Right atrium auricular region (tissue), 2 donors: ENCODE measurements at places on chromosomes 1 and 21.

- no peak for DNase-seq
These were observed 8.2 kb downstream of the CTPS1 start for GRCh38 chr1:40987439-40988276.

DNA sequence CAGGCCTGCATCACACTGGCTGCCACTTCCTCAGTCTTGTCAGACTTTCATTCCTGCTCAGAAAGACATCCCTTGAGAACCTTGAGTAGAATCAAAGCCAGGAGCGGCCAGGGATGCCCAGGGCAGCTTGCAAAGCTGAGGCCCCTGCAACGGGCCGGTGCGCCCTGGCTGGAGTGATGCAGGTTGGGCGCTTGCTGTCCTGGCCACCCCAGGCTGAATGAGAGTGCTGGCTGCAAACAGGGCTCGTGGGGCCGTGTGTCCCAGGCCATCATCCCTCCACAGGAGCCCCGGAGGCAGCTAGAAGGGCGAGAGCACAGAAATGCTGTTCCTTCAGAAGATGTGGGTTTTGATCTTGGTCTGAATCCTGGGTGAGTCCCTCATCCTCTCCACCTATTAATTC lies 67.2 kb upstream of the FAM20B start:
- DNase-seq = no peak

- no peak for DNase-seq
These were observed 754 bp downstream of the PRRC2C start for GRCh38 chr1:171486048-171486519.

DNA sequence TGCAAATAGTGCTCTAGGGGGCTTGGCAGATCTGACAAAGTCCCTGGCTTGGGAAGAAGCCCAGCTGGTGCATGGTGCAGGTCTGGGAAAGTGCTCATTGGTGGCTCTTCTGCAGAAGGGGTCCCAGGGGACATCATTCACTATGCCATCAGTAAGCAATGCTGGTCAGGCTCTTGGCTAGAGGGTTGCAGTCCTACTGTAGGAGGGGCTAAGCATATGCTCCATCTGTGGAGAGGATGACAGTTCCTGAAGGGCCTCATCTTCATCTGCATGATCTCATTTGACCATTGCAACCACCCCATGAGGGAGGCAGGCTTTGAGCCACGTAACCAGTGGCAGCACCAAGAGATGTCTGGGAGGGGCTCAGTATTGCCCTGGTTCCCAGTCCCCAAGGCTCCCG lies 31.5 kb upstream of the VASH2 start:
- DNase-seq = no peak

DNA sequence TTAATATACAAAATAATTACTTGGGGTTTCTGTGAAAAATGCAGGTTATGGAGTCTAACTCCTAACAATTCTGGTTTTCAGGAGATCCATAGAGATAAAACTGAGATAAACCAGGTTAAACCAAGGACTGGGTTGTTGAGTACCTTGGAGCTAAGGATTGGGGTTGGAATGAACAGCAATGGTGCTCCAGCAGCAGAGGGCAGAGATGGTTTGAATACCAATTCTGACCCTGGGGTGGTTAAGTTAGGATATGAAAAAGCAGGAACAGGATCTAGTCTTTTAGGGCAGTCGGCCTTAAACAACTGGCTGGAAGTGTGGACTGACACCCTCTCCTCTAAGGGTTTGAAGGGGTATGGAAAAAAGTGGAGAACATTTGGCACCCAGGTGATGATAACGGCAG lies 53.0 kb downstream of the UROD start:
- DNase-seq = no peak

GRCh38 chr1:209758400-209758799 lies 2.5 kb downstream of the TRAF3IP3 start:
- DNase-seq = no peak

DNA sequence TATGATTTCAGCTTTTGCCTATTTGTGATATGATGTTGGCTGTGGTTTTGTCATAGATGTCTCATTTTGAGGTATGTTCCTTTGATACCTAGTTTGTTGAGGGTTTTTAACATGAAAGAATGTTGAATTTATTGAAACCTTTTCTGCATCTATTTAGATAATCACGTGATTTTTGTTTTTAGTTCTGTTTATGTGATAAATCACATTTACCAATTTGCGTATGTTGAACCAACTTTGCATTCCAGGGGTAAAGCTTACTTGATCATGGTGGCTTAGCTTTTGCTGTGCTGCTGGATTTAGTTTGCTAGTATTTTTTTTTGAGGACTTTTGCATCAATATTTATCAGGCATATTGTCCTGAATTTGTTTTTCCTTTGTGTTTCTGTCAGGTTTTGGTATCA lies 26.5 kb upstream of the IFI16 start:
- no peak for DNase-seq

DNA sequence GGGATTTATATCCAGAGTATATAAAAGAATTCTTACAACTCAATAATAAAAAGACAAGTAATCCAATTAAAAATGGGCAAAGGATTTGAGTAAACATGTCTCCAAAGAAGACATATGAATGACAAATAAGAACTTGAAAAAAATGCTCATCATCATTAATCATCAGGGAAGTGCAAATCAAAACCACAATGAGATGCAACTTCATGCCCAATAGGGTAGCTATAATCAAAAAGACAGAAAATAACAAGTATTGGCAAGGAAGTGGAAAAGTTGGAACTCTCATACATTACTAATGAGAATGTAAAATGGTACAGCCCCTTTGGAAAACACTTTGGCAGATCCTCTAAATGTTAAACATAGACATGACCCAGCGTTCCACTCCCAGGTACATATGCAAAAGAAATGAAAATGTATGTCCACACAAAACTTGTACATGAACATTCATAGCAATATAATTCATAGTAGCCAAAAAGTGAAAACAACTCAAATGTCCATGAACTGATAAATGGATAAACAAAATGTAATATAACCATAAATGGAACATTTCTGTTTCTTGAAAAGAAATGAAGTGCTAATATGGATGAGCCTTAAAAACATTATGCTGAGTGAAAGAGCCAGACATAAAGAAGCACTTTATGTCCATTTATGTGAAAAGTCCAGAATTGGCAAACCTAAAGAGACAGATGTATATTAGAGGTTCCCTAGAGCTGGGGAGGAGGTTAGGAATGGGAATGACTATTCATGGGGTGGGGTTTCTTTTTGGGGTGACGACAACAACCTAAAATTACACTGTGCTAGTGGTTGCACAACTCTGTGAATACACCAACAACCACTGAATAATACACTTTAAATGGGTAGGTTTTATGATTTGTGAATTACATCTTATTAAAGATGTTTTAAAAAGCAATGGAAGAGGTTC lies 259.7 kb downstream of the RHOU start:
- no peak for DNase-seq

- DNase-seq = no peak
These were observed 16.3 kb downstream of the IER5 start for GRCh38 chr1:181104790-181105133.

GRCh38 chr1:243601720-243602119 lies 248.3 kb downstream of the AKT3 start:
- DNase-seq = no peak

GRCh38 chr1:3174487-3175247 lies 105.7 kb downstream of the PRDM16 start:
- peak; percentile 83 for DNase-seq

- DNase-seq = no peak
These were observed 6.4 kb upstream of the TNNI1 start for GRCh38 chr1:201427963-201428362.

- no peak for DNase-seq
These were observed 776 bp downstream of the ITSN1 start for GRCh38 chr21:33642896-33643657.

DNA sequence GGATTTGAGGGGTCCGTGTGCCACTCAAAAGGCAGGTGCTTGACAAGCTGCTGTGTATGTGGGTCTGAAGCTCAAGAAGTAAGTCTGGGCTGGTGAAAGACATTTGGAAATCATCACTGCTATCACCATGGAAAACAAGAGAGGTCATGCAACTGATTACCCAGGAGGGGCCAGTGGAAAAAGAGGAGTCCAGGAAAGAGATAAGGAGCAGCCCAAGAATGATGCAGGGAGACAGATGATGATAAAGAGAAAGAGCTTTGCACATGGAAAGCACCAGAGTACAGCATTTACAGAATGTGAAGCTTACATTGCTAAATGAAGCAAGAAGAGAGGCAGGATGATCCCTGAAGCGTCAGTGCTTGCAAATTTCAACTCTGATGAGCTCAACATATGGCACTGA lies 203.2 kb downstream of the SETD4 start:
- DNase-seq = no peak

DNA sequence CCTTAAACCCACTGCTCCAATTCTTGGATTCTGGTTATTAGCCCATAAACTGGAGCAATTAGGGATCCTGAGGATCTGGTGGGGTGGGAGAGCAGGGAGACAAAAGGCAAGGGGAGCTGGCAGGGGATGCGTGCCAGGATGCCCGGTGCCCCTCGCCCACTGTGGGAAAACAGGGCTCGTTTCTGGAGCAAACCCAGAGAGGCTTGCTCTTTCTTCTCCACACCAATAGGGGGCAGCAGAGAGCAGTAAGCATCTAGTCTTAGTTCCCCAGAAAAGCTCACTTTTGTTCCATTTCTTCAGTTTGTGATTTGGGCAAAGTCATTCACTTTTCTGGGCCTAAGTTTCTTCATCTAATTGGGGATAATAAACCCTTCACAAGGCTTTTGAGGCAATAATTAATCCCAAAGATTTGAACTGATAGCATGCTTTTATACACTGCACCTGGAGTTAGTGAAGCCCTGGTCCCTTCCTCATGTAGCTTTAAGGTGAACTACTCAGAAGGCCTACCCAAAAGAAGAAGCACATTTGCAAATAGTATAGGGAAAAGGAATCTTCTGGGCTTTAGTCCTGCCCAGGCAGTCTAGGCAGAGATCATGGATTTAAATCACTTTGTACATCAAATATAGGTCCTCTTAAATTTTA lies 160.6 kb upstream of the USP24 start:
- DNase-seq = peak; percentile 54

DNA sequence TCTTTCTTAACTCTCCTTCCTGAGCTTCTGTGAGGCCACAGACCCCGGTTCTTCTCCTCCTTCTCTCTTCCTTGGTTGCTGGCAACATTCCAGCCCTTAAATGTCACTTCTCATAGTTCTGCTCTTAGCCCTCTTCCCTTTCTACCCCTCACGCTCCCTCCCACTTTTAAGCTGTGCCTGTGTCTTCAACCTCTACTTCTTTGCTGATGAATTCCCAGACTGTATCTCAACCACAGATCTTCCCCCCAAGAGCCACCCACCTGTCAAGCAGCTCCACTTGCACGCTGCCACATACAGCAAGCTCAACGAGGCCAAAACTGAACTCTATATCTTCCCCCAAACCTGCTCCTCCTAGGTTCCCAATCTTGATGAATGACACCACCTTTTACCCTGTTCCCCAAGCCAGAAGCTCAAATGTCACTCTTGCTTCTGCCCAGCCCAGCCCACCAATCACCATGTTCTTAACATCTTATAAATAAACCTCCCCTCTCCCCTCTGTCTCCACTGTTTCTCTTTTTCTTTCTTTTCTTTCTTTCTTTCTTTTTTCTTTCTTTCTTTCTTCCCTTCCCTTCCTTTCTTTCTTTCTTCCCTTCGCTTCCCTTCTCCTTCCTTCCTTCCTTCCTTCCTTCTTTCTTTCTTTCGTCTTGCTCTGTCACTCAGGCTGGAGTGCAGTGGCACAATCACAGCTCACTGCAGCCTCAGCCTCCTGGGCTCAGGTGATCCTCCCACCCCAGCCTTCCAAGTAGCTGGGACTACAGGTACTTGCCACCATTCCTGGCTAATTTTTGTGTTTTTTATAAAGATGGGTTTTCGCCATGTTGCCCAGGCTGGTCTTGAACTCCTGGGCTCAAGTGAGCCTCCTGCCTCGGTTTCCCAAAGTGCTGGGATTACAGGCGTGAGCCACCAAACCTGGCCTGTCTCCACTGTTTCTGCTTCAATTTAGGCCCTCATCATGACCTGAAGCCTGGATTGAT lies 19.8 kb upstream of the PTP4A2 start:
- no peak for DNase-seq

DNA sequence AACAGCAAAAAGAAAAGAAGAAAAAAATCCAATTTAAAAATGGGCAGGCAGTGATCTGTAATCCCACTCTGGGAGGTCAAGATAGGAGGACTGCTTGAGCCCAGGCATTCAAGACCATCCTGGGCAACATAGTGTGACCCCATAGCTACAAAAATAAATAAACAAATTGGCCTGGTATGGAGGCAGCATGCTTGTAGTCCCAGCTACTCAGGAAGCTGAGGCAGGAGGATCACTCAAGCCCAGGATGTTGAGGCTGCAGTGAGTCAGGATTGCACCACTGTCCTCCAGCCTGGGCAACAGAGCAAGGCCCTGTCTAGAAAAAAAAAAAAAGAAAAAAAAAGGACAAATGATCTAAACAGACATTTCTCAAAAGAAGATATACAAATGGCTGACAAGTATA lies 99.6 kb downstream of the EIF4G3 start:
- DNase-seq = no peak

DNA sequence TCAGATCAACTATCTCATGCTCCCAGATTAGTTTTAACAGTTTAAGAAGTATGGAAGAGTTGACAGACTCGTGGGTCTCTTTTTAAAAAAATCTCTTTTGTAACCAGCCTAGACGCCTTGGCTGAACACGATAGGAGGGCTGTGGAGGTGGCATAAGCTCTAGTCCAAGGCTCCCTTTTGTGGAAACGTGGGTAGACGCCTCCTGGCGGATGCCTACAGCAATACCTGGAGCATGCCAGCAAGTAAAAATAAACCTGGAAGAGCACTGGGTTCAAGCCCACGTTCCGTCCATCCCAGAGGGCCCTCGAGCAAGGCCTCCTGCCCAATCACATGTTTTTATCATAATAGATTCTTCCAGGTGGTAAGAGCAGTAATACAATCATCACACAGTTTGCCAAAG lies 87.9 kb downstream of the RGS7 start:
- no peak for DNase-seq

GRCh38 chr1:57724535-57724934 lies 300.7 kb upstream of the DAB1 start:
- no peak for DNase-seq

DNA sequence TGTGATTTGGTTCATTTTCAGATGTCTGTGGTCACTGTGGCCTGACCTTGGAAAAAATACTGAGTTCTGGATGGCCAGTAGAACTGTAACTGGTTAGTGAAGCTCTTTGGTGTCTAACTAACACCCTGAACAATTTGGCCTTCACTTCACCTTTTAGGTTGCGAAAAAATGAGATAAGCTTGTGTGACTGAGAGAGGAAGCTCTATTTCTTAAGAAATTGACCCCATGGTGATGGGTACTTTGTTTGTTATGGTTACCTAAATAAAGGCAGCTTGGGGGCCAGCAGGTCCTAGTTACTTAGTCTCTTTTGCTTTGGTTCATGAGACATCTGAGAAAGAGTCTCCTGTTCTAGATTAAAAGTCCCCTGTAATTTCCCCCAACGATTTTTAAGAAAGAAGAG lies 181.6 kb downstream of the ZNF326 start:
- no peak for DNase-seq

- no peak for DNase-seq
These were observed 26.2 kb downstream of the ATP8B2 start for GRCh38 chr1:154351363-154352068.

- DNase-seq = peak; percentile 38
These were observed 556.4 kb downstream of the KIF26B start for GRCh38 chr1:245710961-245711903.

- no peak for DNase-seq
These were observed 6.8 kb downstream of the SPRR5 start for GRCh38 chr1:152953761-152954160.

- no peak for DNase-seq
These were observed 550.9 kb downstream of the SMYD3 start for GRCh38 chr1:245956225-245956624.
